ENCODE measurements at places on chromosomes 13 and 19. TPM values are rescaled to one million over a fixed set of nuclear protein-coding genes. Genes with fewer than 3 reads are reported as not detected.

Gene IZUMO2
- total RNA-seq: not detected

Gene CNOT3
- total RNA-seq: 57.5 TPM

Gene OR10H1
- total RNA-seq: not detected

Gene PRPF31
- 118 TPM for total RNA-seq

Gene UBE2L5
- not detected for total RNA-seq

All from A549 treated with Mapracorat at 1 μM for 4 hours (cell line).